Activated T-helper 1 cell treated with Interleukin-2 at 50 U/mL for 16 hours (primary cell): ENCODE measurements at places on chromosomes 5 and 9.

- no peak for DNase-seq
Measured at GRCh38 chr9:13707612-13708576, 428.4 kb upstream of the MPDZ start.

GRCh38 chr5:57940236-57940635 lies 457.6 kb upstream of the ACTBL2 start:
- DNase-seq = no peak

GRCh38 chr9:107350443-107350842 lies 67.4 kb downstream of the RAD23B start:
- no peak for DNase-seq

- no peak for DNase-seq
Measured at GRCh38 chr9:82670000-82670399, 392.9 kb downstream of the RASEF start.
